Pons (tissue), 1 donor: ENCODE measurements at places on chromosomes 13 and 19.
A peak's percentile ranks its signal among the peaks of the same experiment; 100 is the strongest.

- no peak for DNase-seq
Observed at GRCh38 chr13:110176431-110176830, 130.5 kb downstream of the COL4A1 start.

DNA sequence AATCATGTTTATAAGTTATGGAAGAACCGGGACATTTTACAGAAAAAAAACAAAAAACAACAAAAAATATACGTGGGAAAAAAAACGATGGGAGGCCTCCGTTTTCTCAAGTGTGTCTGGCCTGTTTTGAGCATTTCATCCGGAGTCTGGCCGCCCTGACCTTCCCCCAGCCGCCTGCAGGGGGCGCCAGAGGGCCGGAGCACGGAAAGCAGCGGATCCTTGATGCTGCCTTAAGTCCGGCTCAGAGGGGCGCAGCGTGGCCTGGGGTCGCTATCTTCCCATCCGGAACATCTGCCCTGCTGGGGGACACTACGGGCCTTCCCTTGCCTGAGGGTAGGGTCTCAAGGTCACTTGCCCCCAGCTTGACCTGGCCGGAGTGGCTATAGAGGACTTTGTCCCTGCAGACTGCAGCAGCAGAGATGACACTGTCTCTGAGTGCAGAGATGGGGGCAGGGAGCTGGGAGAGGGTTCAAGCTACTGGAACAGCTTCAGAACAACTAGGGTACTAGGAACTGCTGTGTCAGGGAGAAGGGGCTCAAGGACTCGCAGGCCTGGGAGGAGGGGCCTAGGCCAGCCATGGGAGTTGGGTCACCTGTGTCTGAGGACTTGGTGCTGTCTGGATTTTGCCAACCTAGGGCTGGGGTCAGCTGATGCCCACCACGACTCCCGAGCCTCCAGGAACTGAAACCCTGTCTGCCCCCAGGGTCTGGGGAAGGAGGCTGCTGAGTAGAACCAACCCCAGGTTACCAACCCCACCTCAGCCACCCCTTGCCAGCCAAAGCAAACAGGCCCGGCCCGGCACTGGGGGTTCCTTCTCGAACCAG lies 1.8 kb upstream of the APOE start:
- peak; percentile 47 for DNase-seq

- no peak for DNase-seq
Observed at GRCh38 chr13:46586751-46587514, 34.0 kb downstream of the LRCH1 start.

GRCh38 chr13:70363991-70364390 lies 255.7 kb upstream of the KLHL1 start:
- no peak for DNase-seq

DNA sequence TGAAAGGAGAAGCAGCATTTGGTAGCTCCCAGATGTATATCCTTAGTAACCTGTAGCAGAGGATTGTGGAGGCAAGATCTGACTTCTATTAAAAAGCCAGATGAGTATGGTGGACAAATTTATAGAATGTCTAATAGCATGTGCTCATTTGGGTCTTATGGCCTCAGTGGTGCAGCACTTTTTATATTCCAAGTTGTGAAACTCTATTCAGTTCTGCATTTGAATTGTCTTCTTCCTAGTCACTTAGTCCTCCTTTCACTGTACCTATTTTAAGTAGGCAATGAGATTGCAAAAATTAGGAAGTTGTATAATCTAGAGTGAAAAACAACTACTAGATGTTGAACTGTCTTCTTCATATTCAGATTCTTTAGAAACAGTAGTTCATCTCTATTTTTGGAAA lies 412.5 kb upstream of the PCDH9 start:
- peak; percentile 29 for DNase-seq

DNA sequence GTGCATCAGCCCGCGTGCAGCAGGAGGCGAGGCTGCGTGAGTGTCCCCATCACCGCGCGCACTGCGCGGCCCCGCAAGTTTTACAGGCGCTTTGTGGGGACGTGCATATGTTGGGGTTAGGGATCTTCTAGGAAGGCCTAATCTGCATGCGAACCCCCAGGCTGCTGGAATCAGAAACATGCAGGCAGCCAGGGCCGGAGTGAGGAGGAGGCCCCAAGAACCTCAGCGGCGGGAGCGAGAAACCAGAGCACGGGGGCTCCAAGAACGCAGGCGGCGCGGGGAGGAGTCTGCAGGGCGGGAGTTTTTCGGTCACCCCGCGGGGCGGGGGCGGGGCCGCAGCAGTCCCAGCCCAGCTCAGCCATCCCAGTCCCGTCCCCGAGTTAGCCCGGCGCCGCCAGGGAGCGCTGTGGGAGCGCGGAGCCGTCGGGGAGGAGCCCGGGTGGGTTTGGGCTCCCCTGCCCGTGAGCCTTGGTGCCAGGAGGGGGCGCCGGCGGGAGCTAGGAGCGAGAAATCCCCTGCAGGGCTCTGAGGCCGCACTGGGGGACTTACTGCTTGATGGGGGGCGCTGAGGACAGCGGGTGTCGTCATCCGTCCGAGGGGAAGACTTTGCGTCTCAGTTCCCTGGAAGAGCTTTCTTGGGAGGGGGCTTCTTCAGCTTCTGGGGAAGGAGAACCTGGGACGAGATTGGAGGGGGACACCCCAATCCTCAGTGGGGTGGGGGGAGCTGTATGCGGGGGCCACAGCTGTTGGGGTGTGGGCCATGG lies 933 bp upstream of the NRTN start:
- DNase-seq = peak; percentile 38

GRCh38 chr13:111479412-111479811 lies 159.0 kb downstream of the TEX29 start:
- DNase-seq = no peak

- DNase-seq = no peak
Observed at GRCh38 chr13:32932376-32932775, 83.8 kb upstream of the KL start.

GRCh38 chr19:30557212-30557611 lies 185.0 kb downstream of the ZNF536 start:
- peak; percentile 21 for DNase-seq

DNA sequence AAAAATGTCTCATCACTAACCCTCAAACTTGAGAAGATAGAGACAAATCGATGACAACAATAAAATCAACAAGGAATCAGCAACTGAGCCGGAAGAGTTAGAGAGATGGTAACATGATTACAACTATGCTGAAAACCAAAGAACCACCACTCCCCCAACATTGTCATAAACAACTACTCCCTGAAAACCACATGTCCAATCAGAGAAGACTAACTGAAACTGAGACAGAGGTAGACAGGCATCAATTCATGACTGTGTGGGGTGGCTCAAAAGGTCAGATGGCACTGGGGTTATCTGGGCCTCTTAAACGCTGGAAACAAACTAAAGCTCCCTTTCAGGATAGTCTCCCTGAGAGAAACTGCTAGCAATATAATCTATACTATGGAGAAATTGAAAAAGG lies 488.8 kb downstream of the KCTD12 start:
- no peak for DNase-seq

DNA sequence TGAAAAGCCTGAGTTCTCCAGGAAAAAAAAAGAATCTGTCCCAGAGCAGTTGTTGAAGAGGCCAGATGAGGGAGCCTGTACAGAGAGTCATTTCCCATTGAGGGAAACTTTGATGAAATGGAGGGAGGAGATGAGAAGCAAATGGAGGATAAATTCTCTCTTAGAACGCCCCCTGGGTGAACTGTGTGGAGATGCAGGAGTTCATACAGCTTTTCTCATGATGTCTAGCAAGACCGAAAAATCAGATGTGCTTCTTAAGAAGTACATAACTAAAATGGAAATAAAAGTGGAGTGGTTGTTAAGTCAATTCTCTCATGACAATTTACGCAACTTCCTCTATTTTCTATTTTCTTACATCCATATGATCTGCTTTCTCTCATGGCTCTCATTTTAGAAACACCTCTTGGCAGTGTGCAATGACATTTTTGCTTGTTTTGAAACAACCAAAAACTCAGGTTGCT lies 1263.1 kb downstream of the PCDH9 start:
- peak; percentile 48 for DNase-seq

DNA sequence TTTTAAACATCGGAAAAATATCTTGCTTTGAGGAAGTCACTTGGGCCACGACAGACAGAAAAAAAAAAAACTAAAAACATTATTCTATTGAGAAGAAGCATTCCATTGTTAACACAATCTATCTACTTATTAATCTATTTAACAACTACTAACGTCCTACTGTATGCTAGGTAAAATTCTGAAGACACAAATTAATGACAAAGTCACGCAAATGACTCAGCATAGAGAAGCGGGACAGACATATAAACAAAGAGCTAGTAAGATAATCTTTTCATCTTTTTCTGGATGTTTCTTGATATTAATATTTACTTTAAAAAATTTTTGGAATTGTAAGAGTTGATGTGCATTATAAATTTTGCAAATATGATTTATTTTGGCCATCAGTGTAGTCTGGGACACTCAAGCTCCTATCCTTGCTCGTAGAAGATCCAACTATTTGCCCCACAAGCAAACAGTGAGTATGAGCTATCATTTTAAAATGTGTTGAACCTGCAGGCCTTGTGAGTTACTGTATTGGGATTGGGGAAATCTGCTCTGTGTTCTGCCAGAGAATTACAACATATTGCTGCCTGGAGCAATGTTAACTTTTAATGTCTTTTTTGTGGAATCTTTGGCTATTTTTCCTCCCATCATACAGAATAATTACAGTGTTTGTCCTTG lies 109.1 kb downstream of the PCDH9 start:
- DNase-seq = no peak

DNA sequence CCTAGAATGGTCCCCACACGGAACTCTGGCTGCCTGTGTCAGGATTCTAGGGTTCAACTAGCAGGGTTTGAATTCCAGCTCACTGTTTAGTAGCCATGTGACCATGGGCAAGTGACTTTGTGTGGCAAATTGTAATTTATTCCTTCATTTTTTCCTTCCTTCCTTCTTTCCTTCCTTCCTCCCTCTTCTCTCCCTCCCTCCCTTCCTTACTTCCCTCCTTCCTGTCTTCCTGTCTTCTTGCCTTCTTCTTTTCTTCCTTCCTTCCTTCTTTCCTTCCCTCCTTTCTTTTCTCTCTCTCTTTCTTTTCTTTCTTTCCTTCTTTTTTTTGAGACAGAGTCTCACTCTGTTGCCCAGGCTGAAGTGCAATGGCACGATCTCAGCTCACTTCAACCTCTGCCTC lies 8.5 kb upstream of the DENND1C start:
- DNase-seq = no peak

DNA sequence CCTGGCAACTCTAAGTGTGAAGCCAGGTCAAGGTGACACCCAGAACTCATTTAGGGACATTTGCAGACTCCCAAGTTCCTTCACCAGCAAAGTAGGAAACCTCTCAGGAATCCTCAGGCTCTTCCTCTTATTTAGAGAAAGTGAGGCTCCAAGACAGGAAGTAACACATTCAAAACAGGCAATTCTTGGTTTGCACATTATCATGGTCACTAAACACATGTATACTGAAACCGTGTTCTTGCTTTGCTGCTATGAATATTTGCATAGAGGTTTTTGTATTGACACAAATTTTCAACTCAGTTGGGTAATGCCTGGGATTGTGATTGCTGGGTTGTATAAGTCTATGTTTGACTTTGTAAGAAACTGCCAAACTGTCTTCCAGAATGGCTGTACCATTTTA lies 13.2 kb upstream of the URI1 start:
- no peak for DNase-seq

DNA sequence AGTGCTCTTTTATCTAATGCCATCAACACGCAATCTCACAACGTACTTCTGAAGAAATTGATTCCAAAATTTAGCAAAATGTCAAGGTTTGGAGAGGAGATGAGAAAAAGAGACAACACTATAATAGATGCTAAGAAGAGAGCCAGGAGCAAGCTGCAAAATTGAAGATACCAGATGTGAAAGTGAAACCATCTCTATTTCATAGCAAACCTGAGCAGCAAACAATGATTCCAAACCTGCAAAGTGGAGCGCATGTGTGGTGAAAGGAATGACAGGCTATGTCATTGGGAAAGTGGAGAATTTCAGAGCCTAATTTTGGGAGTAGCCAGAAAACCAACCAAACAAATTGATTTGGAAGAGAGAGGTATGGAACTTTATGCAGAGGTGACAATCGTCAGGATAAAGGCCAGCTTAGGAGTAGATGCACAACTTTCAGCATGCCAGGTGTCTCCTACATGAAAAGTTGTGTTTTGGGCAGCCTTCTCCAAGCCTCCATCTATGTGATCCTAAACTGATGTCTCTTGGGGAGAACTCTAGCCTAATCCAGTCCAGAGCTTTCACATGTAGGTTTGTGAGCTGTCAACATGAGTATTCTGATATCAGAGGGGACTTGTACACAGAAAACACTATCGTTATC lies 158.4 kb upstream of the FNDC3A start:
- no peak for DNase-seq

DNA sequence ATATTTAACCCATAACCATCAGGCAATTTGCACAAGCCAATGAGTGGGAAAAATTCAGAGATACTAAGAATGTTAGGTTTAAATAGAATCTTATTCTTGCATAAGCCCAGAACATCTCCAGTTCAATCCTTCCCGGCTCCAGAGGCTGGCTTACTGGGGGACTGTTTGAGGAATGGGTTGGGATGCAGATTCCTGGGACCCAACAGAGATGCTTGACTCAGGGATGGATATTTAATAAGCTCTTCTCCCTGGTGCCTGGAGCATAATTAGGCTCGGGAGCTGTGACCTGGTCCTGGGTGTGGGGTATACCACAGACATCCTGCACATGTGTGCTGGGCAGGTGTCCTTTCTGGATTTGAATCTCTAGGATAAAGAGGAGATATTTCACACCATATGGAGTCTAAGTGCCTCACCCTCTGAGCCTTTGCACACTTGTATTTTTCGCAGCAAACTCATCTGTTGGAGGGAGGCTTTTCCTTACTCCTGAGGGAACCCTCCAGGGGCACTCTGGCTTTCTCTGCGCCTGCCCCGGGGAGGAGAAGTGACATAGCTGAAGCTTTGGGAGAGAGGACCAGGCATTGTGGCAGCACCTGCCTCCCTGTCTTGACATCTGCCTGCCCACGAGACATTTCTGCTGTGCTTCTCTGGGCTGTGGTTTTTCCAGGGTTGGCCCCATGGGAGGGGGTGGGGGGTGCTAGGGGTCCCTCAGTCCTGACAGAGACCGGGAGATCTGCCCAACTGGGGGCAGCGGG lies 36.1 kb upstream of the ANKRD10 start:
- no peak for DNase-seq

DNA sequence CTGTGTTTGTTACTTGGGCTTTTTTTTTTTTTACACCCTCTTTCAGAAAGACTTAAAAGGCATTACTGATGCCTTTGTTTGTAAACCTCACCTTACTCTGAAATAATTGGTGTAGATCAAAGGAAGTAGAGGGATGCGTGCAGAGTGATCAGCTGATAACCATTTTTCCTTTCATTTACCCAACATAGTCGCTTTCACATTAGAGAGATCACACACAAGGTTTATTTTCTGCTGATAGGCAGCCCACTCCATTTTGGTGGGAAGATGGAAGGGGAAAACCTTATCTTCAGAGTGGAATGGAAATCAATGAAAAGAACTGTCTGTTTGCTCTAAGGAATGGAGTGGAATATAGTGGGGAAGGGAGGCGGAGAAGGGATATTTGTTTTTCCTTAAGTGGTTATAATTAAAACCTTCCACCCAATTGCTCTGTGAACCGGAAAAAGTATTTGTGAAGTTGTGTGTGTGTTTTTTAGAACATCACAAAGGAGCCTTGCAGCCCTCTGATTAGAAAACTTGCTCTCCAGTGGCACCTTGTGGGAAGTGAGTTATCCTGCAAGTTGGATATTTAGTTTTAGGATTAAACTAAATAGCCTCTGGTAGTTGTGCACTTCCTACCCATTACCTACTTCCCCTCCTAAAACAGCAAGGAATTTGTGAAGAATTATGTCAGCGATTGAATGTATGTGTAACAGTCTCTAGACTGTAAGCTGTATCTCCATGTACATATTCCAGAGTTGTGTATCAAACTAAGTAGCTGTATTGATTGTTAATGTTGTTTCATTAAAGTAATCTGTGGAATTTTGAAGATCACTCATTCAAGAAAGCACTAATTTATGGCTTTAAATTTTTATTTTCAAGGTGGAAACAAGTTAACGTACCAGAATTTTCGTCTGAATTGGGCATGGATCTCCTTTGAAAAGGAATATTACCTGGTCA lies 76.8 kb downstream of the FREM2 start:
- DNase-seq = peak; percentile 83
